Lung (tissue), 17 donors: ENCODE measurements at places on chromosomes 16 and 17. TPM values are rescaled to one million over a fixed set of nuclear protein-coding genes. Genes with fewer than 3 reads are reported as not detected.

DNA sequence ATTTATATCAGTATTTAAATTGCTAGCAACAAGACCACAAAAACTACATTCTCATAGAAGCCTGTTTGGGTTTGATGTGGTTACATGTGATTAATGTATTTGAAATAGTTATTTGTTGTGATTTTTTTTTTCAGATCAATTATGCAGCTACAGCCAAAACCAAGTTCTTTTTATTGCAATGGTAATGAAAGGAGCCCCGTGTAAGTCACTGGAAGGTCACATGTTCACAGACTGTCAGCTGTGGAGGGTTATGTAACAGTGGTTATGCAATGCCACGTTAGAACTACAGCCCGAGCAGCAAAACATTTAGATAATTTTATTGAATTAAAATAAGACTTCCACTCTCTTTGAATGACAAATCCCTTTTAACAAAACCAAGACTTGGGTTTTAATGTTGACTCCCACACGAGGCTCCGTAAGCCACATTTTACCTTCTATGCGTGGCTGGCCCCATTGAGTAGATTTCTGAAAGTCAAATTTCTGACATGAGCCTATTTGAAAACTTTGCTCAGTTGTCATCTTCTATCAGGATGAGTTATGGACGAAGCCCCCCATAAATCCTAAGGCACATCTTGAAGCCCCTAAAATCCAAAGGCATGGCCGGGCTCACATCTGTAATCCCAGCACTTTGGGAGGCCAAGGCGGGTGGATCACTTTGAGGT lies 41.8 kb upstream of the SEC14L1 start:
- peak overlapping the region; percentile 42 for H3K27ac ChIP-seq
- peaks cover 8% of the 10 kb centered on the region for H3K36me3 ChIP-seq
- peaks cover 7% of the 10 kb centered on the region for H3K4me1 ChIP-seq
- H3K27me3 ChIP-seq: no peaks in the 10 kb centered on the region

GRCh38 chr17:17940441-17940911 lies 31.7 kb downstream of the TOM1L2 start:
- no peaks in the 10 kb centered on the region for H3K27me3 ChIP-seq
- no peak overlapping the region for H3K4me3 ChIP-seq
- H3K27ac ChIP-seq: peak overlapping the region; percentile 26

DNA sequence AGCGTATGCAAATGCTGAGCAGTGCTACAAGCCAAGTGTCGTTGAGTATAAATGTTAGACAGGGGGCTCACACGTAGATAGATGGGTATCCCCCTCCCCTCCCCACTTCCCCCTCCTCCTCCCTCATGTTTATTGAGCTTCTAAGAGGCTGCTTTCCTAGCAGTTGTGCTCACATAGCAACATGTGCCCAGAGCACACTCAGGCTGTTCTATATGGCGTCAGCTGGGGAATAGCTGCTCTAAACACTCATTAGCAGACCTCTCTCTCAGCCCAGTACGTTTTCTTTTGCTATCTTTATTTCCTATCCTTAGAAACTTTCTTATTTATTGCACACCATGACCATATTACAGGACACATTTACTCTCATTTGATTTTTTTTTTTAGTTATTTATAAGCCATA lies 1.8 kb downstream of the KCNJ2 start:
- H3K27me3 ChIP-seq: peaks cover 9% of the 10 kb centered on the region
- H3K4me1 ChIP-seq: peaks cover 3% of the 10 kb centered on the region
- H3K36me3 ChIP-seq: peaks cover 8% of the 10 kb centered on the region
- DNase-seq: no peak

The OR3A2 gene
- 0.37 TPM for total RNA-seq

- DNase-seq: no peak
- no peaks in the 10 kb centered on the region for H3K36me3 ChIP-seq
- no peaks in the 10 kb centered on the region for H3K27me3 ChIP-seq
- H3K4me3 ChIP-seq: no peak overlapping the region
- H3K4me1 ChIP-seq: no peaks in the 10 kb centered on the region
- H3K27ac ChIP-seq: no peak overlapping the region
These were observed 20.8 kb upstream of the TMIGD1 start for GRCh38 chr17:30354701-30355100.

GRCh38 chr16:22053921-22054341 lies 38.4 kb upstream of the VWA3A start:
- H3K4me3 ChIP-seq: no peak overlapping the region
- no peaks in the 10 kb centered on the region for H3K27me3 ChIP-seq
- no peak for DNase-seq
- no peak overlapping the region for H3K27ac ChIP-seq

DNA sequence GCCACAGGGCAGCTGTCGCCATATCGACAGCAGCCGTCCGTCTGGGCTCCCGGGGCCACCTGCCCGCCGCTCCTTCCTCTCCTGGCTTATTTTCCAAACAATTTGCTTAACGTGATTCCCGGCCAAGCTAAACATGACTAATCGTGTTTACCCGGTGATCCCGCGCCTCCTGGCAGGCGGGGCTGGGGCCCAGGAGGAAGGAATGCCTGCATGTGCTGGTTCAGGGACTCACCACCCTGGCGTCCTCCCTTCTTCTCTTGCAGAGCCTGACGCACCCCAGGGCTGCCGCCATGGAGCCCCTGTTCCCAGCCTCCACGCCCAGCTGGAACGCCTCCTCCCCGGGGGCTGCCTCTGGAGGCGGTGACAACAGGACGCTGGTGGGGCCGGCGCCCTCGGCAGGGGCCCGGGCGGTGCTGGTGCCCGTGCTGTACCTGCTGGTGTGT lies 6.1 kb downstream of the SSTR5 start:
- H3K27me3 ChIP-seq: peaks cover 35% of the 10 kb centered on the region
- no peaks in the 10 kb centered on the region for H3K4me1 ChIP-seq
- no peak overlapping the region for H3K4me3 ChIP-seq
- no peaks in the 10 kb centered on the region for H3K36me3 ChIP-seq

- no peak overlapping the region for H3K27ac ChIP-seq
- peak; percentile 42 for DNase-seq
- H3K27me3 ChIP-seq: no peaks in the 10 kb centered on the region
- H3K4me1 ChIP-seq: no peaks in the 10 kb centered on the region
- peak overlapping the region; percentile 87 for H3K4me3 ChIP-seq
These were observed 1.9 kb downstream of the TBX2 start for GRCh38 chr17:61401389-61402072.

DNA sequence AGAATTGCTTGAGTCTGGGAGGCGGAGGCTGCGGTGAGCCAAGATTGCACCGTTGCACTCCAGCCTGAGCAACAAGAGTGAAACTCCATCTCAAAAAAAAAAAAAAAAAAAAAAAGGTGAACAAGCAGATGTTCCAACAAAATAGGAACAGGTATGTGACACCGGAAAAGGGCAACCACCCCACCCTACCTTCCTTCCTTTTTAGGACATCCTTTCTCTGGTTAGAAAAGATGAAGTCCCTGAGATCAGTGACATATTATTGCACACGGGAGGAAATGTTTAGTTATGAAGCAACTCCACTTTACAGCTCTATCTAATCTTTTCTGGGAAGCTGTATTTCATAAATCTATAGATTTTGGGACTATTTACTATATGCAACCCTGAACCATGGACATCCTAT lies 114.2 kb upstream of the MON1B start:
- no peaks in the 10 kb centered on the region for H3K36me3 ChIP-seq
- no peak overlapping the region for H3K4me3 ChIP-seq
- H3K27ac ChIP-seq: no peak overlapping the region
- H3K27me3 ChIP-seq: no peaks in the 10 kb centered on the region
- no peaks in the 10 kb centered on the region for H3K4me1 ChIP-seq

DNA sequence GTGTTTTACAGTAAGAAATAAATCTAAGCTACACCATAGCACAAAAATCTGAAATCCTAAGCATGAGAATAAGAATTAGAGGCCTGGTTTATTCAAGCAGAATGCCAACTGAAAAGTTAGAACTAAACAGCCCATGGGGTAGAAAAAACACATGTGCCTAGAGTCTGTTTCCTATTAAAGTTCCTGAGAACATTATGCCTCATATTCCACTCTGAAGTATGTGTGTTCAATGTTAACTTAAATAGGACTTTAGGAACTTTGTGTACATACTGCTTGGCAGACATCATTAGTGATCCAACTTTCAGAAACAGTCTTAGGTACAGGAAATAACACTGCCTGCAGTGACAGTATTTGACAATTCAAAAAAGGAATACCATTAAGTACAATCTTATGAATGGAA lies 18.2 kb downstream of the HEATR6 start:
- no peaks in the 10 kb centered on the region for H3K4me1 ChIP-seq
- peaks cover 28% of the 10 kb centered on the region for H3K36me3 ChIP-seq
- DNase-seq: no peak
- H3K27me3 ChIP-seq: no peaks in the 10 kb centered on the region
- no peak overlapping the region for H3K27ac ChIP-seq

DNA sequence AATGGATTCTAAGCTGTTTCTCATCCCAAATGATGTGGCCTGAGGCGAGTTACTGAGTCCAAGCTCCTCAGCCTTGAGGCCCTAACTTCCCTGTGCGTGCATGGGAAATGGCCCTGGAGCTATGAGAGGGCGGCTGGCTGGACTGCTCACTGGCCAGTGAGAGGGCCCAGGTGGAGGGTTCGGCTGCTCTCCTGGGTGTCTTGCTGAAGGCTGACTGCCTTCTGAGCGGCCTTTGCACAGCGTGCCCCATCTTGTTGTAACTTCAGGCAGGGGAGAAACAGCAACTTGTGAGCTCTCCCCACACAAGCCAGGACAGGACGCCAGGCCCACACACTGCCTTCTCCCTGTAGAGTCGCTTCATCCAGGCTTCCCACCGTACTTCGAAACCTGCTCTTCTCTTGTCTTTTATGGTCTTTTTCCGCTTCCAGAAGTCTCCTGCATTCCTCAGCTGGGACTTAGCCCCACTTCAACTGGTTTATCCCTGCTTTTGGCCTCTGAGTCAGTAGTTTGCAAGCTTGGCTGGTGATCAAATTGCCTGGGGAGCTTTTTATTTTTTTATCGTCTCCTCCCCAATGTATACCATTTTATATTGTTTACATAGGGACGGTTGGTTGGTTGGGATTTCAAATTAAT lies 13.3 kb downstream of the CDH3 start:
- no peak overlapping the region for H3K4me3 ChIP-seq
- DNase-seq: peak; percentile 77
- H3K36me3 ChIP-seq: no peaks in the 10 kb centered on the region
- H3K27ac ChIP-seq: peak overlapping the region; percentile 20

DNA sequence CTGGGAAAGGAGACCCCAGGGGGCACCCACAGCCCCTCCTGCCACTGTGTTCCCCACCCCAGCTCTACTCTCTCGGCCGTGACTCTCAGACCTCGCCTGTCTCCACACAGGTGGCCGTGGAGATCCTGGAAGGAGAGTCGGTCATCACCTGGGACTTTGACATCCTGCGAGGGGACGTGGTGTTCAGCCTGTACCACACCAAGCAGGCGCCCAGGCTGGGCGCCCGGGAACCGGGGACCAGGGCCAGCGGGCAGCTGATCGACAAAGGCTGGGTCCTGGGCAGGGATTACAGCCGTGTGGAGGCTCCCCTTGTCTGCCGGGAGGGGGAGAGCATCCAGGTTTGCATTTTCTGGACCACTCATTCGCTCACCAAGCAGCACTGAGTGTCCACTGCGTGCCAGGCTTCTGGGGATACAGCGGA lies 25.4 kb downstream of the NAGPA start:
- no peaks in the 10 kb centered on the region for H3K27me3 ChIP-seq
- no peak overlapping the region for H3K27ac ChIP-seq
- H3K36me3 ChIP-seq: no peaks in the 10 kb centered on the region
- no peak overlapping the region for H3K4me3 ChIP-seq

DNA sequence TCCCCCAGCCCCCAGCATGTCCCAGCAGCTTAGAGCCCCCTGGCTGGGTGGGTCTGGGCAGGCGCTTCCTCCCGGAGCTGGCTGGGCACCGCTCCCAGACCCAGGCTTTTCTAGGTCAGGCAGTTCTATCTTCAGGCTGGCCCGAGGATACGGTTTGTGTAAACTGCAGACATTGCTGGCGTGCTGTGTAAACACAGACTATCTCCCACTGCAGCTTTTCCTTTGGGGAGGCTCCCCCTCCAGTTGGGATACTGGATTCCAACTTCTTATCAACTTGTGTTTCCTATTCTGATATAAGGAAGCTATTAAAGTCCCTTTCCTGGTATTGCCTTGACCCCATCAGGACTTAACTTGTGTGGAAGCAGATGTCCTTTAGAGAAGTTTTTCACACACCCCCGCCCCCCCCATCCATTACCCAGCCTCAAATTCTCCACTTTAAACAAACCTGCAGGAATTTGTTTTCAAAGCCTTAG lies 18.3 kb upstream of the GNA13 start:
- H3K4me3 ChIP-seq: no peak overlapping the region
- no peaks in the 10 kb centered on the region for H3K4me1 ChIP-seq

GRCh38 chr16:62870554-62870953 lies 834.3 kb upstream of the CDH8 start:
- DNase-seq: no peak
- H3K27ac ChIP-seq: no peak overlapping the region
- H3K36me3 ChIP-seq: no peaks in the 10 kb centered on the region
- H3K27me3 ChIP-seq: no peaks in the 10 kb centered on the region
- H3K4me3 ChIP-seq: no peak overlapping the region

- peaks cover 2% of the 10 kb centered on the region for H3K27me3 ChIP-seq
- no peaks in the 10 kb centered on the region for H3K36me3 ChIP-seq
- no peak for DNase-seq
- no peaks in the 10 kb centered on the region for H3K4me1 ChIP-seq
These were observed 24.4 kb downstream of the DHRS7C start for GRCh38 chr17:9766970-9767369.

- no peak overlapping the region for H3K27ac ChIP-seq
- no peaks in the 10 kb centered on the region for H3K4me1 ChIP-seq
- no peak overlapping the region for H3K4me3 ChIP-seq
- DNase-seq: no peak
These were observed 5.8 kb upstream of the MED13 start for GRCh38 chr17:62070900-62071299.

DNA sequence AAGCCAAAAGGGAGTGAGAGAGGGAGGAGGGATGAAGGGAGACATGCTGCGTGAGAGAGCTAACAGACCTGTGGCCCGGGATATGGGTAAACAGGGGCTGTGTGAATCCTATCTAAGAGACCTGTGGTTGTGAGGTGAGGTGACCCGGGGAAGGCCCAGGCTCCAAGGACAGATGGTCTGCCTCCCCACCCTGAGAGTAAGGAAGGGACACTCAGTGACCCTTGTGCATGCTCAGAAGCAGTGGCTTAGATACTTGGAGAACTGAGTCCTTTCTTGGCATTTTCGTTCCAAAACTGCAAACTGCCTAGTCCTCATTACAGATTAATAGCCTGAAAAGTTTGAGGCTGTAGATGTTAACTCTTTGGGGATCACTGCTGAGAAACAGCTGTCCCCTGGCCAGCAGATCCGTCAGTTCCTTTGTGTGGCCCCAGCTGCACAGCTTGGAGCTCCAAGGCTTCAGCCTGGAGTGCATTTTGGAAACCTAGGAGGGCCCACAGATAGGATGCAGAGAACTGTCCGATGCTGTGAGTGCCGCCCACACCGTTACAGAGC lies 121.6 kb downstream of the SMG6 start:
- H3K4me3 ChIP-seq: no peak overlapping the region
- H3K27ac ChIP-seq: peak overlapping the region; percentile 90
- H3K27me3 ChIP-seq: no peaks in the 10 kb centered on the region
- peaks cover 7% of the 10 kb centered on the region for H3K36me3 ChIP-seq
- peaks cover 28% of the 10 kb centered on the region for H3K4me1 ChIP-seq

DNA sequence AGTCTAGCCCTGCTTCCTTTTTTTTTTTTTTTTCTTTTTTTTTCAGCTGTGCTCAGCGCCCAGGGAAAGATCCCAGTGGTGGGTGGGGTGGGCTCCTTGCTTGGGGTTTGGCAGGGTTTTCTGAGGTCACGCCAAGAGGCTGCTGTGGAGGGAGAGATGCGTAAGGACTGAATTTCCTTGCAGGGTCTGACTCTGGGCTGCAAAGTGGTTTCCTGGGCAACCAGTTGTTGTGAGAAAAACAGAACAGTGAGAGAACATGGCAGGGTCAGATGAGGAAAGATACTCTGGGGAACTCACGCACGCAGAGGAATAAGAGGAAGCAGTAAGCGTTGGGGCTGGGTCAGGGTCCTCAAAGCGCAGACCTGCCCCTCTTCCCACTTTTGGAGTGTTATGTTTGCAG lies 119.5 kb downstream of the IRF8 start:
- no peaks in the 10 kb centered on the region for H3K4me1 ChIP-seq
- no peak overlapping the region for H3K4me3 ChIP-seq
- H3K27me3 ChIP-seq: no peaks in the 10 kb centered on the region
